ENCODE measurements at places on chromosomes 11 and 22.

DNA sequence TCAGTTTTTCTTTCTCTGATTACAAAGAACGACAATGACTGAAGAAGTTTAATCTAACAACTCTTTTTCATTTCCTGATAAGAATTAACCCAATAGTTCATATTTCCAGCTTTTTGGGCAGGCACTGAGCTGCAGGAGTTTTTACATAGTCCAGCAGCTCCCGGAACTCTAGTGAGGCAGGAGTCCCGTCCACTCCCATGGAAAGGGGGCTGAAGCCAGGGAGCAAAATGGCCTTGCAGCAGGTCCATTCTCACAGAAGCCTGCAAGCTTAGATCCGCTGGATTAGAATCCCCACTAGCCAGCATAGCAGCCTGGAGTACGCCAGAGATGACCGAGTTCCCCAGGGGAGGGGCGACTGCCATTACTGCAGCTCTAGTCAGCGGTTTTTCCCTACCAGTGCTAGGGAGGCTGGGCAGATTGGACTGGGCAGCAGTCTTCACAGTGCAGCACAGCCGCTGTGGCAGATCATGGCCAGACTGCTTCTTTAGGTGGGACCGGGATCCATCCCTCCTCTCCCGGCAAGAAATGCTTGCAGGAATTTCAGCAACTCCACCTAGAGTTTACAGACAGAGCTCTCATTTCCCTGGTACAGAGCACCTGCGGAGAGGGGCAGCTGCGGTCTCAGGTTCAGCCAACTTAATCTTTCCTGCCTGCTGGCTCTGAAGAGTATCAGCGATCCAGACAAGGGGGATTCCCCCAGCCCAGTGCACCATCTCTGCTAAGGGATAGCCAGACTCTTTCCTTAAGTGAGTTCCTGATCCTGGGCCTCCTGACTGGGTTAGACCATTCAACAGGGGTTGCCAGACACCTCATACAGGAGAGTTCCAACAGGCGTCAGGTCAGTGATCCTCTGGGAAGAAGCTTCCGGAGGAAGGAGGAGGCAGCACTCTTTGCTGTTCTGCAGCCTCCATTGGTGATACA, 742 bp upstream of the CASP4 start:
- DNase-seq: no peak

DNA sequence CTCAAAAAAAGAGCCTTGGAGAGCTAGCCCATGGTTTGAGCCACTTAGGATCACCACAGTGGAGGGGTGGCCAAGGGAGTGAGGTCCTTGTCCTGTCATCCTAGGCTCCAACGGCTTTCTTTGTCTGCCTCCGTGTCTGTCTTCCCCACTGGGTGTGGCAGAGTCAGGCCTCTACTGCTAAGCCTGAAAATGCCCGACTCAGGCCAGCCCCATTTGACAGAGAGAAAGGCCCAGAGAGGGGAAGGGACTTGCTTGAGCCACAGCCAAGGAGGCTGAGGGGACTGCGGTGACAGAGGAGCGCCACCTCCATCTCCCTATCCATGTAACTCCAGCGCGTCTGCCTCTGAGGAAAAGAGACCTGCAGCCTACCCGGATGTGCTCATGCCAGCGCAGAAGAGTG, 27.8 kb upstream of the CD82 start:
- no peak for DNase-seq

DNA sequence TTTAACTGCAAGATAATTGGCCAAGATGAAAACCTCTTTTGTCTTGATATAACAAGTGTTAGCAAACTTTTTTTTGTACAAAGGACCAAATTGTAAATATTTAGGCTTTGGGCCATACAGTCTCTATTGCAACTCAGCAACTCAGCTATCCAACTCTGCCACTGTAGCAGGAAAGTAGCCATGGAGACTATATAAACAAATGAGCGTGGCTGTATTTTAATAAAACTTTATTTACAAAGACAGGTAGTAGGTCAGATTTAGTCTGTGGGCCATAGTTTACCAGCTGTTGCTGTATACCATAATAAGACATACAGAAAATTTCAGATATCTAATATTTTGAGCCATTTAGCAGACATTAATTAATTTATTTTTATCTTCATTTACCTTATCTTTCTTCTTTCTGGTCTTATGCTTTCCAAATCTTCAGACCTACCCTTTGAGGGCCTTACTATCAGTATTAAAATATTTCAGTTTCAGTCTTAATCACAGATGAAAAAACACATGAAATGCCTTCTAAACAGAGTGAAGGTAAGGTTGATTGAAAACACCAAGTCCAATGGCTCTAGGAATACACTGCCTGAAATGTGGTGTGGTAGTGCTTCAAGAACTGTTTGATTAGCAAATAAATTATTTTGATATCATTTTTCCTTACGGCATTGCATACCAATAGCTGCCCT, 256.9 kb upstream of the CTSC start:
- no peak for DNase-seq

GRCh38 chr11:19602406-19602805, 110.2 kb upstream of the NAV2 start:
- no peak for DNase-seq

DNA sequence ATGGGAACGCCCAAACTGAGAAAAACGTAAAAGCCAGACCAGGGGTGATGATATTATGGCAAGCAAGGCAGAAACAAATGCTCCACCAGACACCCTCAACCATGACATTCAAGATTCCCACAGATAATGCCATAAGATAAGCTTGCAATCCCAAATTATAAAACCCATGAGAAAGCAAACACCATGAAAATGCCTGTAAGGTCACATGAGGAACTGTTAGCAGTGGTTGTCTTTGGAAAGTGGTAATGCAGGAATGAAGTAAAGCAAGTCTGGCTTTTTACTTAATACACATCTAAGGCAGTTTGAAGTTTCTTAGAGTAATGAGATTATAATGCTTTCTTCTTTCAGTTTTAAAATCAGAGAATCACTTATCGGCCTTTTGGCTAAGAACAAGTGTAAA, 111.0 kb downstream of the MN1 start:
- no peak for DNase-seq

Data from OCI-LY7 (cell line).